GM23338 (cell line): ENCODE measurements at places on chromosomes 13 and 19. TPM values are rescaled to one million over a fixed set of nuclear protein-coding genes. Genes with fewer than 3 reads are reported as not detected.

UQCRFS1 gene
- total RNA-seq = 49.4 and 60.1 TPM in 2 replicates

GRCh38 chr19:7219056-7219455 lies 75.2 kb downstream of the INSR start:
- no peak overlapping the region for H3K4me3 ChIP-seq
- no peaks in the 10 kb centered on the region for H3K27me3 ChIP-seq
- no peak for DNase-seq
- peaks cover 11% of the 10 kb centered on the region for H3K4me1 ChIP-seq

DNA sequence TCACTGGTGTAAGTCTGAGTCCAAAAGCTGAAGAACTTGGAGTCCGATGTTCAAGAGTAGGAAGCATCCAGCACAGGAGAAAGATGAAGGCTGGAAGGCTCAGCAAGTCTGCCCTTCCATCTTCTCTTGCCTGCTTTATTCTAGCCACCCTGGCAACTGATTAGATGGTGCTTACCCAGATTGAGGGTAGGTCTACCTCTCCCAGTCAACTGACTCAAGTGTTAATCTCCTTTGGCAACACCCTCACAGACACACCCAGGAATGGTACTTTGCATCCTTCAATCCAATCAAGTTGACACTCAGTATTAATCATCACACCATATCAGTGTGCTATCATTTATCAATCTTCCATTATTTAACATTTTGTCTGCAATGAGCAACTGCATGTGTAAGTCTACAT lies 223.5 kb downstream of the GPC5 start:
- DNase-seq = no peak
- no peak overlapping the region for H3K27ac ChIP-seq
- no peak overlapping the region for H3K4me3 ChIP-seq
- H3K4me1 ChIP-seq = no peaks in the 10 kb centered on the region
- H3K36me3 ChIP-seq = no peaks in the 10 kb centered on the region

FAM124A gene
- total RNA-seq = 84.1 and 109 TPM in 2 replicates

DNA sequence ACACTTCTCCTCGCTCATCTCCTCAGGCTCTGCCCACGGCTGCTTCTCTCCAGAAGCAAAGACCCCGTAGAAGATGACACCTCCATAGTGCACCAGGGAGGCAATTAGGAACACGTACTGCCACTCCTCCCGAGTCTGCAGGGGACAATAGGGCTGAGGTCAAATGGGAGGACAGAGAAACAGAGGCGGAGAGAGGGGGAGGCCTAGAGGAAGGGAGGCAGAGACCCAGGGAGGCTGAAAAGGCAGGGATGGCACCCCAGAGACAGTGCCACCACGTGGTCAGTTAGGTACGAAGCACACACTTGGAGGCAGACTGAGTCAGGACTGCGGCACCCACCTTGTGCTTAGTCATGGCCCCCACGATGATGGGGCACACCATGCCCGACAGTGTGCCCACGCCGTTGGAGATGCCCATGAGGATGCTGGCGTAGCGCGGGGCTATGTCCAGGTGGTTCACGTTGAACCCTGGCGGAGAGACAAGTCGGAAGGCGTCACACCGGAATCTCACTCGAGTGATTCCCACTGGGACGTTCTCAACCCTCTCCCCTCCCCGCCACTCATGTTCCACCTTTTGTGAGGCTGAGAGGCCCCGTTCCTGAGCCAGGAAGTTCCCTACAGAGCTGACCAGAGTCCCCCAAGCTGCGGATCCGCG lies 5.6 kb downstream of the GFY start:
- H3K27me3 ChIP-seq = peaks cover 72% of the 10 kb centered on the region
- H3K27ac ChIP-seq = no peak overlapping the region
- peaks cover 37% of the 10 kb centered on the region for H3K4me1 ChIP-seq
- no peak for DNase-seq
- H3K36me3 ChIP-seq = no peaks in the 10 kb centered on the region
